ENCODE measurements at places on chromosomes 2 and 18.

DNA sequence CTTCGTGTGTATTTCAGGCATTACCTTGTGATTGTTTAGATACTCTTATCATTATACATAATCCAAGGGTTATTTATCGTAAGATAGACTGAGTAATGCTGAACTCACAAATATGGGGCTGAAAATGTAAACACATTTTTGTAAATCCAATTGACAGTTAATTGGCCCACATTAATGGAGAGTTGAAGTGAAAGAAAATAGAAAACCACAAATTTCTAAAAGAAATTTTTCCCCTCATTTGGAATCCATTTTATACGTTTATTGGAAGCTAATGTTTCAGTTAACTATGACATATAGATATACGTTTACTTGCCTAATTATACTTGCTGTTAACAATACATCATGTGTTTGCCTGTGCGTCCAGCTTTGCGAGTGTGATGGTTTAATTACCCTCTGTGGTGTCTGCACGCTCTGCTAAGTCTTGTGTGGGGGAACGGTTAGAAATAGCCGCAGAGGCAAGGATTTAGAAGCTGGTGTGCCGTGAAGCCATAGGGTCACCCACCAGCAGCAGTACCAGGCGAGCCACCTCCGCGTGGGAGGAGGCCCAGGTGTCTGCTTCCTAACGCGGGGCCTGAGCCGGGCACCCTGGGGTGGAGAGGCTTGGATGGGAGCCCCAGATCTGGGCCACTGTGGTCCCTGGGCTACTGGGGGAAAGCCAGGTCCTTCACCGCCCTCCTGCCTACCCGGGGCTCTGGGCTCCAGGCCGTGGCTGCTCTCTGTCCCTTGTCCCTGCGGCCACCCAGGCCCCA is 38.0 kb downstream of the TSHZ1 start:
- DNase-seq = peak; percentile 36

DNA sequence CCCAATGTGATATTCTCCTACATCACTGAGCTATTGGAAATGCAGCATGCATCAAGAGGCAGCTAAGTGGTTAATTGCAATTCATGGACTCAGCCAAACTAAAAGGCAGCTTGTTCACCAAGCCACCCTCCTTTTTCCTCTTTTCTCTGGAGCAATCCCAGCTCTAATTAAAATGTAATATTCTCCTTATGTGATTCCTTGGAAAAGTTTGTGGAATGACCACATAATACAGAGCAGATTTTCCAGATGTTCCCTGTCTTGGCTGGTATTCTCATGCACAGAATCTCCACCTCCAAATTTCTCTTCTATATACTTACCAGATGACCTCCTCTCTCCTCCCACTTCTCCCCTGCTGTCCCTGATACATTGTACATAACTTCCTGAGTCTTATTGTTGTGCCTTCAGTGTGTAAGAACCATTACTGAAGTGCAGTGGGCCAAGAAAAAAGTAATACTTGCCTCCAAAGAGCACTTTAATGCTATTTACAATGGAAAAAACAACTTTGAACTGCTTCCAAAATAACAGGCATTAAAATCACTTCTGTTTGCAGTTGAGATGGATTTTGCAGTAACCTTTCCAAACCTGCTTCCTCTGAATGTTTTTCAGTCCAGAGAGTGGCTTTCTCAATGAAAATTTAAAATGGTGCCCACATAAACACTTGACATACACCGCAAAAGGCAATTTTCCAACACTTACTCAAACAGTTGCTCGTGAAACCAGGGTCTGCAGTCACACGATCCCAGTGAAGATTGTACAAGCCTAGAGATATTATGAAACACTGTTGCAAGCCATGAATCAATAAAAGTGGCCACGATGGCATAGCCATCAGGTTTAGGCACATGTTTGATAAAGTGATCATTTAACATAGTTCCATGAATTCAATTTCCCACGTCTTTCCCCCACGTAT is 258.0 kb downstream of the MTX2 start:
- no peak for DNase-seq

DNA sequence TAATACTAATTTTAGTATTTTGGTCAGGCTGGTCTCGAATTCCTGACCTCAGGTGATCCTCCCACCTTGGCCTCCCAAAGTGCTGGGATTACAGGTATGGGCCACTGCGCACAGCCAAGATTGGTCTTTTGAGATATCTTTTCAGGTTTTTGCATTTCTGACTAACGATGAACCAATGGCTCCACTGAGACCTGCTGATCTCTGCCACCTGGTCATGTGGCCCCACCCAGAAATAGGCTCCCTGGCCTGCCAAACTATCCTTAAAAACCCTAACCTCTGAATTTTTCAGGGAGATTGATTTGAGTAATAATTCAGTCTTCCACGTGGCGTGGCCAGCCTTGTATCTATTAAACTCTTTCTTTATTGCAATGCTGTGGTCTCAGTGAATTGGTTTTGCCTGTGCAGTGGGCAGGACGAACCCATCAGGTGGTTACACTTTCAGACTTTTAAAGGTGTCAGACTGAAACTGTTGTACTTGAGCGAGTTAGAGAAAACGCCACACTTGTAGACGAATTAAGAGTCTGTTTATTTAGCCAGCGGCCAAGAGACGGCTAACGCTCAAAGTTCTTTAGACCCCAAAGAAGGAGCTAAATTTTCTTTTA is 85.8 kb upstream of the MSH6 start:
- no peak for DNase-seq

GRCh38 chr2:180707884-180708205 is 272.6 kb upstream of the UBE2E3 start:
- peak; percentile 67 for DNase-seq

- no peak for DNase-seq
Measured at GRCh38 chr2:61363580-61363979, 107.3 kb downstream of the USP34 start.

GRCh38 chr2:190478572-190479195 is 55.8 kb downstream of the NEMP2 start:
- DNase-seq = no peak

GRCh38 chr2:70921031-70921430 is 14.7 kb upstream of the ATP6V1B1 start:
- no peak for DNase-seq

DNA sequence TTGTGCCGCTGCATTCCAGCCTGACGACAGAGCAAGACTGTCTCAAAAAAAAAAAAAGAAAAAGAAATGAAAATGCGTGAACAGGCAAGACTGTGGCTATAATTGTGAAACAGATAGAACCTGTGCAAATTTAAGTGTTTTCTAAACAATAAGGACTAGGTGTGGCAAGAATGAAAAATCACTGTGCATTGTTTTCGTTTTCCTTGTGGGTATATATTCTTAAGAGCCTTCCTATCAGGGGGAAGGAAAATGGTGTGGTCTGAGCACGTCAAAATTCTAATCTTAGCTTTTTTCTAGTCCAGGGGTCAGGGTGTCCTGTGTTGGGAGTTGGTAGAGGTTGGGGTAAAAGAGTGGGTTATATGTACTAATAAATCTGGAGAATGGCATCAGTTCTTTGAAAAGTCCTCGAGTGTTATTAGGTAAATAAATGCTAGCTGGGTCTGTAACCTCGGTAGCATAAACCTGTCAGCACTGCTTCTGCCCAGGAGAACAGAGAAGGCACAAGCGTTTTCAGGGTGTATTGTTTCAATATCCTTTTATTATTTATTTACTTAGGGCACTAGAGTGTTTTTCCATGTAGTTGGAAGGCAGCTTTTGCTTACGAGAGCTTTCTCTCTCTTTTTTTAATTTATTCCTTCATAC is 11.6 kb downstream of the ATP6V1C2 start:
- peak; percentile 60 for DNase-seq

GRCh38 chr2:238988105-238988504 is 140.2 kb downstream of the TWIST2 start:
- DNase-seq = no peak

DNA sequence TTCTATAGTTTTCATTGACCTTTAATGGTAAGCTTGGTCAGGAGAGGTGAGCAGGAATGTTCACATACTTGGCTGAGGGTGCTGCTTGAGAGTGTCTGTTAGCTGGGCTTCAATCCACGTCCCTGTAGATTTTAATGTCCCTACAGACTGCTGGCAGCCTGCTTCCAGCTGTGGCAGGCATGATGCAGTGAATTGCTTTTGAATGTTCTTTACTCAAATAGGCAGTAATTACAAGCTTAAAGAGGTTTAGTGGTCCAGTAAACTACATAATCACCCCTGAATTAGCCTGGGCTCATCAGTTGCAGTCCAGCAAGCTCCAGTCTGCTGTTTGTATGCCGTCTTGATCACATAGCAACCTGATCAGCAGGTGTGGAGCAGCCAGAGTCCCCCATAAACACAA is 102.1 kb downstream of the MEIS1 start:
- no peak for DNase-seq

GRCh38 chr2:98477036-98477435 is 32.4 kb downstream of the INPP4A start:
- no peak for DNase-seq

Data from DMS53 (cell line).